Astrocyte of the cerebellum (primary cell): ENCODE measurements at places on chromosomes 13 and 19.

DNA sequence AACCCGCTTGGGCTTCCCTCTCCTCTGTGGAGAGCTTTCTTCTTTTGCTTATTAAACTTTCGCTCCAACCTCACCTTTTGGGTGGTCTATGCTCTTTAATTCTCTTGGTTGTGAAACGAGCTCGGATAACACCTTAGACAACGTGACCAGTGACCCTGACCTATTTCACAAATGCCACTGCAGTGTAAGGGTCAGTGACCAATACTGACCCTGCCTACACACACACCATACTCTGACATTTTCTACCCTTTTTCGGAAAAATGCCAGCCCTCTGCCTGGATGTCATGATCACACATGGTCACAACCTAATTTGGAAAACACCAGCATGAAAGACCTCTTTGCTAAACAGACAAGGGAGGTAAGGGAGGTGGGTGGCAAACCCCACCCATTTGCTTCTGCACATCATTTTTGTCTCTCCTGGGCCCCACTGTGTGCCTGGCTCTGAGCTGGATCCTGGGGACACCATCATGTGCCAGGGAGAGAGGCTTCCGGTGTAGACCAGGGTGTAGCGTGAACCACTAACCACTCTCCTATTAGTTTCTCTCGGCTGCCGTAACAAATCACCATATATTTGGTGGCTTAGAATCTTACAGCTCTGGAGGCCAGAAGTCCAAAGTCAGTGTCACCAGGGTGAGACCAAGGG, 9.9 kb downstream of the ETFB start:
- no peak for DNase-seq

- DNase-seq = peak; percentile 76
Observed at GRCh38 chr19:7197760-7198696, 96.2 kb downstream of the INSR start.

DNA sequence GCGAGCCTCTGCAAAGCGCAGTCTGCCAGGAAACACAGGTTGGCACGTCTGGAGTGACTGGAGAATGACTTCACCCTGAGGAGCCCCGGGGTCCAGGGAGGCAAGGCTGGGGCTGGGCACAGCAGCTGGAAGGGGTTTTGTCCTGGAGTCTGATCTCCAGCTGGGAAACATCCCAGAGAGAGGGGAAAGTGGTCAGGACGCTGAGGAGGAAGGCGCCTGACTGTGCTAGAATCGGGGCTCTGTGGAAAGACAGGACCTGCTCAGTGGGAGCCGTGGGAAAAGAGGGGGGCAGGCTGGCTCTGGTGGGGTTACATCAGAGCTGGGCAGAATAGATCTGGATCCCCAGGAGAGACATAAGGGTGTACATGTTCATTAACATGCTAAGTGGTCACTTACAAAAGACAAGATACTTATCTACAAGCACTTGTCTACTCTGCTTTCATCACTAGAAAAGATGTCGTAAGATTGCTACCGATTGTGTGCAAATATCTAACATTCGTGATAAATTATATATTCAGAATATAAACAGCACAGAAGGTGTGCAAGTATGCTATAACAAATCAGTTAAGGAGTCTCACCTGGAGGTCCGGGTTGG, 106.6 kb downstream of the COL4A1 start:
- no peak for DNase-seq

DNA sequence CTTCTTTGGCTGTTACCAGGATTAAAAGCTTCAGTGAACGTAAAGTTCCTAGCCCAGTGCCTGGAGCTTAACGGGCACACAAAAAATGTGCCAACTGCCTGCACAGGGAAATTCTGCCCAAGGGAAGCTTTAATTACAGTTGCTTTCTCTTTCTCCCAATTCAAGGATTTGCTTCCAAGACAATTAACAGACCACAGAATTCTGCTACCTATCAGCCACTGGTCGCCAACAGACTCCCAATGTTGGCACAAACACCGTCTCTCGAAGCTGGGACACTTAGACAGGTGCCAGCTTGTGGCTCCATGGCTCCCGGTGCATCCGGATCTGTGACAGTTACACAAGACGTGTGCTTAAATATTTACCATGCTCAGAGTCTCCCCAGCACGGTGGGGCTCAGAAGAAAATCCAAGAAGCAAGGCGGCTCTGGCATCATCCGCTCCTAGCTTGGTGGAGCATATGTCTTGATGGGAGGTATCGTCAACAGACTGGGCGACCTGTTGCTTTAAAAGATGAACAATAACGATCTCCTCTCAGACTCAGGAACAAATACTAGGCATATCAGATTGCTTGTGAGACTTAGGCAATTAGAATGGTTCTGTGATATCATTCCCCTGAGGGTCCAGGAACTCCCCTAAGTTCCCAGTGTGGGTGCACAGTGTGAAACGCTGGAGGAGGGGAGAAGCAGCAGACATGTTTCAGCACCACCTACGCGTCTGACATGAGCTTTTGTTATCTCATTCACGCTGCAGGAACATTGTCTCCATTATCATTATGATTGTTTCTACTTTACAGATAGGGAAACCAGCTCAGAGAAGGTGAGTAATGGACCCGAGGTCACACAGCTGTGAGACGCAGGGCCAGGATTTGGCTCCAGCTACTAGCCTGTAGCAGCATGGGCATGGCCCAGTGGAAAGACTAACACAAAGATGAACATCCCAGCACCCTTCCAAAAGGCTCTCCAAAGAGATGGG, 61.6 kb downstream of the ALOX5AP start:
- no peak for DNase-seq

- no peak for DNase-seq
Observed at GRCh38 chr19:45670670-45671453, 2.8 kb downstream of the GIPR start.

GRCh38 chr19:31100206-31100590, 249.0 kb downstream of the TSHZ3 start:
- DNase-seq = no peak

- DNase-seq = no peak
Observed at GRCh38 chr13:72201726-72202125, 334.7 kb upstream of the DACH1 start.

- no peak for DNase-seq
Observed at GRCh38 chr19:38437295-38437694, 3.8 kb downstream of the RYR1 start.

GRCh38 chr13:30486230-30487074, 20.7 kb upstream of the HMGB1 start:
- no peak for DNase-seq

DNA sequence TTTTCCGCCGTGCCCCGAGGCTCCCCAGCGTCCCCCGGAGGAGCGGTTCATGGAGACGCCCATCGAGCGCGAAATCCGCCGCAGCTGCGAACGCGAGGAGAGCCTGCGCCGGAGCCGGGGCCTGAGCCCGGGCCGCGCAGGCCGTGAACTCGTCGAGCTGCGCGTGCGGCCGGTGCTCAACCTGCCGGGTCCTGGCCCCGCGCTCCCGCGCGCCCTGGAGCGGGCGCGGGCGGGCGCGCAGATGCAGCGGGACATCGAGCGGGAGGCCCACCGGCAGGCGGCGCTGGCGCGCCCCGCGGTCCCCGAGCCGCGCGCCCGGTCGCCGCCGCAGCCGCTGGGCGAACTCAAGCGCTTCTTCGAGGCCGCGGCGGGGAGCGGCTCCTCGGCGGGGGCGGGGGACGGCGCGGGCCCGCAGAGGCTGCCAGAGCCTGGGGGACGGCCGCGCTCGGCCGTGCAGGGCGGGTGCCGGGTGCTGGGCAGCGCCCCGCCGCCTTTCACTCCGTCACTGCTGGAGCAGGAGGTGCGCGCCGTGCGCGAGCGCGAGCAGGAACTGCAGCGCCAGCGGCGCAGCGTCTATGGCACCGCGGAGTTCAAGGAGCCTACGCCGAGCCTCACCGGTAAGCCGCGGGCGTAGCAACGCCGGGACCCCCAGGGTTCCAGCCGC, 807 bp downstream of the MISP3 start:
- no peak for DNase-seq

GRCh38 chr13:110835721-110836604, 78.9 kb downstream of the ANKRD10 start:
- DNase-seq = no peak

DNA sequence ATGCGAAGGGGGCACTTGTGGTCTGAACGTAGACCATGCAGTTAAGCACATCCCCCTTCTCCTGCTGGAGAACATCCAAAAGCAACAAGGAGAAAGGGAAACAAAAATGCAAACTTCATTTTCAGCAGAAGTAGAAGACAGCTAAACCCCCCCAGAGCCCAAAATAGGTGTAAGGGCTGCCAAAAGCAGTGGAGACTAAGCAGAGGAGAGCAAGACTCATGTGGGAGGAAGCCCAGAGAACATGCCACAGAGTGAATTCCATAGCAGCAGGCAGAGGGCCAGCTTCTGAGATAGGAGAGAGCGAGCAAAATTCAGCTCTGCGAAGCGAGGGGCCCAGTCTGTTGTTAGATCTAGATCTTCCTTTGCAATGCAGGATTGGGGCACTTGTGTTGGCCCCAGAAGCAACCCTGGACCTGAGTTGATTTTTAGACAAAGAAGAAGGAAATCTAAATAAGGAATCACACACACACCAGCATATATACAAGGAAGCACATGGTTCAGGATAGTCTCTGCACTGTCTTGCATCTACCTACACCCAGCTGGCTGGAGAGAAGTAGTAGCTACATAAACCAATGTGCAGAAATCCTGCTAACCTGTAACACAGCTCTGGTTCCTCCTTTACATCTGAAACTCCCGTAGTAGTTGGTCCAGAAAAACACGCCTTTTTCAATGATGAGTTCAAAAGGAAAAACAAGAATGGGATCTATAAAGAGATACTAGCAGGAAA, 199.6 kb downstream of the SPRY2 start:
- DNase-seq = peak; percentile 90

DNA sequence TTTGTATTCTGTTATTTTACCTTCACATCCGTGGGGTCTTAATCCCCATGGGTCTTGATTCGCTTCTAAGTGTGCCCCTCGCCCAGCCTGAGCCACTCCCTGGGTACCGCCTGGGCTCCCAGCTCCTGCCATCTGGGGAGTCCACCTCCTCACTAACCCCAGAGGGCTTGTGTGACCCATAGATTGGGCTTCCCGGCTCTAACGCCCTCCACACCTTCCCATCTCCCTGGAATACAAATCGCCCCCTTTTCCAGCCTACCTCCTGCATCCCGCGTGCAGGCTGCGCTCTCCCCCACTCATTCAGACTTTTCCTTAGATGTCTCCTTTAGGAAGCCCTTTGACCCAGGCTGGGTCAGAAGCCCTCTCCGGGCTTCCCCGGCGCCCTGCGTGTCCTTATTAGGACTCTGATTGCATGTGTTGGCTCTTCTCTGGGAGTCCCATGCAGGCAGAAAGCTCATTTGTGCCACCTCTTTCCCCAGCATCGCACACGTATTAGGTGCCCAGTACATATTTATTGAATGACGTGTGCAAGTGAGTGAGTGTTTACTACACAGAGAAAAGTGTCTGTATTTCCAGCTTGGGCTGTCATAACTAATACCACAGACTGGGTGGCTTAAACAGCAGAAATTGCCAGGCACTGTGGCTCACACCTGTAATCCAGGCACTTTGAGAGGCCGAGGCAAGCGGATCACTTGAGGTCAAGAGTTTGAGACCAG, 757 bp downstream of the CCDC124 start:
- no peak for DNase-seq
